Tibial nerve (tissue), 4 donors: ENCODE measurements at places on chromosomes 7 and 10. TPM values are rescaled to one million over a fixed set of nuclear protein-coding genes. Genes with fewer than 3 reads are reported as not detected.
A peak's percentile ranks its signal among the peaks of the same experiment; 100 is the strongest.

Gene EBLN1
- not detected for total RNA-seq

Gene HOXA2
- 2.5 TPM for total RNA-seq

Gene PGAM2
- not detected for total RNA-seq

Gene PHF14
- 52.4 TPM for total RNA-seq

Gene GRID1
- total RNA-seq: 7.7 TPM

- no peaks in the 10 kb centered on the region for H3K27me3 ChIP-seq
- no peak overlapping the region for H3K27ac ChIP-seq
- H3K36me3 ChIP-seq: no peaks in the 10 kb centered on the region
- H3K4me1 ChIP-seq: no peaks in the 10 kb centered on the region
Measured at GRCh38 chr7:141785706-141786552, 4.1 kb upstream of the TAS2R5 start.

GRCh38 chr7:97012365-97013133 lies 7.2 kb downstream of the DLX6 start:
- H3K27ac ChIP-seq: no peak overlapping the region
- H3K36me3 ChIP-seq: no peaks in the 10 kb centered on the region
- no peak overlapping the region for H3K4me3 ChIP-seq
- peaks cover 15% of the 10 kb centered on the region for H3K4me1 ChIP-seq
- peaks cover 5% of the 10 kb centered on the region for H3K27me3 ChIP-seq

GRCh38 chr10:102268375-102268888 lies 23.1 kb downstream of the GBF1 start:
- no peak for DNase-seq
- H3K4me1 ChIP-seq: peaks cover 17% of the 10 kb centered on the region
- no peak overlapping the region for H3K4me3 ChIP-seq
- no peaks in the 10 kb centered on the region for H3K36me3 ChIP-seq
- no peaks in the 10 kb centered on the region for H3K27me3 ChIP-seq

DNA sequence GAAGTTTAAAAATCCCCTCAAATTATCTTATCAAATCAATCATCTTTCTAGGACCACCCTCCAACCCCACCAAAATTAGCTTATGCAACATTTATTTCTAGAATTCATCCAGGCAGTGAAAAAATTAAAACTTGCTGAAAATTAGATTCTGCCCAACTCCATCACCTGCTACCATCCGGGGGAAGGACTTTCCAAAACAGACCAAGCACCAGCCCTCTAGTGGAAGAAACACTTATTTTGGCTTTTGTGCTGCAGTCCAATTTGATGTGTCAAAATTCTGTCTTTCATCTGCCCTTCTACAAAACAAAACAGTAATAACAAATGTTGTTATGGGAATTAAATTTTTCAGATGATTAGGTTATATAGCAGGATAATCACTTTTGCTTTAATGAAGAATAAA lies 35.1 kb downstream of the GCC1 start:
- H3K4me3 ChIP-seq: no peak overlapping the region
- no peak for DNase-seq
- H3K36me3 ChIP-seq: no peaks in the 10 kb centered on the region
- H3K27ac ChIP-seq: no peak overlapping the region
- no peaks in the 10 kb centered on the region for H3K27me3 ChIP-seq

DNA sequence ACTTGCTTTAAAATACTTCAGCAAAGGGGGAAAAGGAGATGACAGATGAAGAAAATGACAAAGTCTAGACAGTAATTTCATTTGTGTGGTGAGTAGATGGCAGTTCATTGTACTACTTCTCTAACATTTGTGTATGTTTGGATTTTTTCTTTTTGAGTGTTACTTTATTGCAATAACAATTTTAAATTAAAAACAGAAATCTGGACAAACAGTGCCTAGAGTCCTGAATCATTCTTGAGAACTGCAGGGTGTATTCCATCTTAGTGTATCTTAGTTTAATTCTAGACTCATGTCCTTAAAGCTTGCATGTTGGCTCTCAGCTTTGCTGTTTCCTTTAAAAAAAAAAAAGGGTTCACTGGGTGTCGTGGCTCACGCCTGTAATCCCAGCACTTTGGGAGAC lies 31.1 kb downstream of the HOXA1 start:
- no peak for DNase-seq
- H3K36me3 ChIP-seq: no peaks in the 10 kb centered on the region
- no peak overlapping the region for H3K4me3 ChIP-seq
- H3K27me3 ChIP-seq: no peaks in the 10 kb centered on the region

DNA sequence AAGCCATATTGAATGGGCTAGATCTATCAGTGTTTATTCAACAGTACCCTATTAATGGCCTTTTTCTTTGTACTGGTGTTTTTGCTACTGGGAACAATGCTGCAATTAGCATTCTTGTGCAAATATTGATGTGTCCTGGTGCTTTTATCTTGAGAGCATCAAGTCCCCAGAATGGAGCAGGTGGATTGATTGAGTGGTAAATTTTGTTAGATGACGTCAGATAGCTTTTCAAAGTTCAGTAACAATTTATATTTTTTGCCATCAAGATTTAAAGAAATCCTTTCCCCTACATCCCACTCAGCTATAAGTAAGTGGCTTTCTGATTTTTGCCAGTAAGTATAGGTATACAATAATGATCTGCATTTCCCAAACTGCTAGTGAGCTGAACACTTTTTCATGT lies 63.4 kb upstream of the SYPL1 start:
- no peak overlapping the region for H3K27ac ChIP-seq
- DNase-seq: no peak
- no peak overlapping the region for H3K4me3 ChIP-seq
- H3K4me1 ChIP-seq: peaks cover 15% of the 10 kb centered on the region
- H3K36me3 ChIP-seq: no peaks in the 10 kb centered on the region
- H3K27me3 ChIP-seq: no peaks in the 10 kb centered on the region

DNA sequence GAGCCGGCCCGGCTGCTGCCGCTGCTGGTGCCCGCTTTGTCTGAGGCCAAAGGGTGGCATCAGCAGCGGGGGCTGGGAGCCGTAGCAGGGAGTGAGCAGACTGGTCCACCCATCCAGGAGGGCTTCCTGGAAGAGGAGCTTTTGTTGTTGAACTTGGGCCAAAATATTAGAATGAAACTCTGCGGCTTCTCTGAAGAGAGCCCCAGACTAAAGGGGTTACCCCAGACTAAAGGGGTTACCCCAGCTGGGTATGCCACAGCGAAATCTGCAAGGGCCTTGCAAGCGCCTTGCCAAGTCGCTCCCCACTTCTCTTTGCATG lies 154.7 kb upstream of the ZMIZ1 start:
- H3K36me3 ChIP-seq: no peaks in the 10 kb centered on the region
- no peak overlapping the region for H3K4me3 ChIP-seq
- H3K27ac ChIP-seq: no peak overlapping the region
- no peak for DNase-seq
- peaks cover 11% of the 10 kb centered on the region for H3K4me1 ChIP-seq

DNA sequence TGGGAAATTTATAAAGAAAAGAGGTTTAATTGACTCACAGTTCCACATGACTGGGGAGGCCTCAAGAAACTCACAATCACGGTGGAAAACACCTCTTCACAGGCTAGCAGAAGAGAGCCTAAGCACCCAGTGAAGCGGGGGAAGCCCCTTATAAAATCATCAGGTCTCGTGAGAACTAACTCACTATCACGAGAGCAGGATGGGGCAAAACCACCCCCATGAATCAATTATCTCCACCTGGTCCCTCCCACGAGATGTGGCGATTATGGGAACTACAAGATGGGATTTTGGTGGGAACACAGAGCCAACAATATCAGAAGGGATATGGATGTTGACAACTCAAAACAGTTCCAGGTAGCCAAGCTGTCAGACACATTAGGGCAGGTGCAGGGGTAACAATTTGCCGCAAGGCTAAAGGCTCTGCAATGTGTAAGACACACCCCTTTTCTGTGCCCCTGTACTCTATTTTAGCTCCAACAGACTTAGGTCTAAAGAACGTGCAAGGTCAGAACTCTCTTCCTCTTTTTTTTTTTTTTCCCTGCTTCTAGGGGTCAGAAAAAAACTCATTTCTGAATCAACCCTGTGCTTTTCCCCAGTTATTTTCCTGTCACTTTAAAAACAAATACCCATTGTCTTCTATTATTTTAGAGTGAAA lies 30.7 kb upstream of the RBM20 start:
- H3K36me3 ChIP-seq: no peaks in the 10 kb centered on the region
- H3K4me3 ChIP-seq: no peak overlapping the region

GRCh38 chr7:66921396-66921917 lies 432 bp downstream of the TMEM248 start:
- H3K36me3 ChIP-seq: no peaks in the 10 kb centered on the region
- DNase-seq: no peak
- peak overlapping the region; percentile 96 for H3K4me3 ChIP-seq
- no peaks in the 10 kb centered on the region for H3K27me3 ChIP-seq
- peak overlapping the region; percentile 37 for H3K27ac ChIP-seq

- H3K4me3 ChIP-seq: peak overlapping the region; percentile 76
- peaks cover 4% of the 10 kb centered on the region for H3K4me1 ChIP-seq
- H3K36me3 ChIP-seq: no peaks in the 10 kb centered on the region
- no peaks in the 10 kb centered on the region for H3K27me3 ChIP-seq
- no peak for DNase-seq
Measured at GRCh38 chr7:17940951-17941431, 697 bp upstream of the SNX13 start.

DNA sequence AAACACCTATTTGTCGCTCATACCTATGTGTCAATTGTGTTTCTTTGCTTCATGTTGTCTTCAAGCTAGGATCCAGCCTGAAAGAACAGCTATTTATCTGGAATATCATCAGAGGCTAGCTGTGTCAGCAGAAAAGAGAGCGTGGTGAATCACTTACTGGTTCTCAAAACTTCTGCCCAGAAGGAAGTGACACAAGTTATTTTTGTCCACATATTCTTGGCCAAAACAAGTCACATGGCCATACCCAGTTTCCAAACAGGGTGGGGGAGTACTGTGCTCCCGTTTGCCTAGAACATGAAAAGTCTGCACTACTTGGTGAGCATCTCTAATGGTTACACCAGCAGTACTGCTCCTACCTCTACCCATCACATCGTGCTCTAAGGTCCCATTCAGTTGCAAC lies 160.9 kb upstream of the CSTF2T start:
- H3K27me3 ChIP-seq: no peaks in the 10 kb centered on the region
- no peak overlapping the region for H3K4me3 ChIP-seq
- no peak for DNase-seq
- peak overlapping the region; percentile 65 for H3K27ac ChIP-seq
- H3K4me1 ChIP-seq: no peaks in the 10 kb centered on the region

DNA sequence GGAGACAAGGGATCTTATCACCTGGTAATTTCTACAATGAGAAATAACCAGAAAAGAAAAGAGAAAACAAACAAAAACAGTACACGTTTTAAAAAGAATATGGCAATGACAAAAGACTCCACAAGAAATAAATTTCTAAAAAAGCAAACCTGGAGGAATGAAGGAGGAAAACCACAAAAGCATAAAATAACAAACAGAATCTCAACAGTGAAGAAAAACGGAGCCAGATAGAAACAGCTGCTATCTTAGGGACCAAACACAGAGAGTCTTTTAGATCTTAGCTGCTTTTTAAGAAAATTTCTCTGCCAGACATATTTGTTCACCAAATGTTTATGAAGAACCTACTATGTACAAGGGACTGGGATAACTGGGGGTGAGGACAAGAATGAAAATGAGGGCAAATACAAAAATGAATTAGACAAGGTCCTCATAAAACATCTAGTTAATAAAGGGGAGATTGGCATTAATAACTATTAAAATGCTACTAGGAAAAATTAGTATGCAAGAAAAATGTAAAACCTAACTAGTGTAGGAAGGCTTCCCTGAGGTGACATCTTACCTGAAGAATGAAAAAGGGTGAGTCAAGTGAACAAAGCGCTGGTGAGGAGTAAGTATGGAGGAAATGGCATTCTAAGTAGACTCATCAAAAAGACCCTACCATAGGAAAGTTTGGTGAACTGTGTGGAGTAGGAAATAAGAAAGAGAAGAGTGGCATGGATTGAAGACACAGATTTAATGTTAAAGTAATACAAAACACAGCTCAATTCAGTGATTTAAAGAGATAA lies 34.3 kb downstream of the WASL start:
- H3K27ac ChIP-seq: no peak overlapping the region
- H3K4me1 ChIP-seq: peaks cover 10% of the 10 kb centered on the region
- H3K27me3 ChIP-seq: no peaks in the 10 kb centered on the region

DNA sequence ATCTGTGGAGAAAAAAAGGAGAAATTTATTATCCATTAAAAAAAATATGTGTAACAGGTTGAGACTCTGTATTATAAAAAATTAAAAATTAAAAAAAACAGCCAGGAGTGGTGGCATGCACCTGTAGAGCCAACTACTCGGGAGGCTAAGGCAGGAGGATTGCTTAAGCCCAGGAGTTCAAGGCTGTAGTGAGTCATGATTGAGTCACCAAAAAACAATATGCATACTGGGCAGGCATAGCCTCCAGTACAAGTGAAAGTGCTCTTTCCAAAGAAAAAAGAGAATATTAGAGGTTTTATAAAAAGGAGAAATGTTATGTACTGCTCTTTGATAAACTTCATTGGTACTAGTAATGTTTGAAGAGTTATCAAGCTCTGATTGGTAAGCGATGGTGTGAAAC lies 647.1 kb upstream of the ZWINT start:
- H3K27ac ChIP-seq: no peak overlapping the region
- H3K27me3 ChIP-seq: no peaks in the 10 kb centered on the region
- no peak for DNase-seq

DNA sequence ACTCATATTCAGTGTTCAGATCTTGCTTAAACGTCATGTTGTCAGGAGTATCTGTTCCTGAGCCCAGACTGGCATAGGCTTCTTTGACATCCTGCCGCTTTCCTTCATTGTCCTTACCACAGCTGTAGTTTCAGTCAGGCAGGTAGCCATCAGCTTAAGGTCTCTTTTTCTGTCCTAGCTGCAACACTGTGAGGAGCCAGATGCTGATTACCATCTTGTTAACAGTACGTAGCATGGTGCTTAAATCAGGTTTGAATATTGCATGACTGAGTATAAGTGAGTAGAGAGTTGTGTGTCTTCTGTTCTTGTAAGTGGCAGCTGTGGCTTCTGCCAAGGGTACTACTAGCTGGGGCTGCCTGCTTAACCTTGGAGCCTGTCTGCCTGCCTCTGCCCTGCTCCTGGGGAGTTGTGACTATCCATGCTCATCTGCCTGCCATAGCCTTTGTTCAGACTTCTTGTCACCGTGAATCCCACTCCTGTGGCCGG lies 92.6 kb downstream of the MAPK8 start:
- DNase-seq: no peak
- no peaks in the 10 kb centered on the region for H3K36me3 ChIP-seq
- H3K27ac ChIP-seq: no peak overlapping the region
- H3K4me3 ChIP-seq: no peak overlapping the region
- H3K4me1 ChIP-seq: peaks cover 18% of the 10 kb centered on the region
- H3K27me3 ChIP-seq: no peaks in the 10 kb centered on the region
